Activated CD8-positive, alpha-beta T cell treated with anti-CD3 and anti-CD28 coated beads, Interleukin-2, amount 10 ng/mL, durations not matched to agents 7 days and 5 days (primary cell): ENCODE measurements at places on chromosomes 7 and 10. TPM values are rescaled to one million over a fixed set of nuclear protein-coding genes. Genes with fewer than 3 reads are reported as not detected.

Gene C10orf71
- total RNA-seq: not detected

Gene CISD1
- 40.9 TPM for total RNA-seq

Gene FKBP9
- total RNA-seq: 0.58 TPM

Gene TAS2R3
- 0.50 TPM for total RNA-seq

DNA sequence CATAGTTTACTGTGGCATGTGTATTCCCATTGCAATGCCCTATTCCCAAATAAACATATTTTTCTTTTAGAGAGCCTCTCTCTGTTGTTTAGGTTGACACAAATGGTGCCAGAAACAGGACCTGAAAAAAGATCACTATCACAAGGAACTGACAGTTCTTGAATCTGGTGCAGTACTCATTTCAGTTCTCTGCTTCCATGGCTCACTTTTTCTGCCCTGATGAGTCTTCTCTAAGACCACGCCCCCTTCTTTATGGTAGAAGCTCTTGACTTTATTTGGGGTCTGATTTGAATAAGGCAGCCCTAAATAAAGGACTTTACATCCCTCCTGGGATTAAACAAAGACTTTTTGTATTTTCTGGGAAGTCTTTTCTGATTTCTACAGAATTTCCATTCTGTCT is 3.5 kb upstream of the CCDC126 start:
- no peaks in the 10 kb centered on the region for H3K27me3 ChIP-seq
- H3K36me3 ChIP-seq: peaks cover 3% of the 10 kb centered on the region
- peaks cover 30% of the 10 kb centered on the region for H3K4me1 ChIP-seq
- H3K4me3 ChIP-seq: no peak overlapping the region

DNA sequence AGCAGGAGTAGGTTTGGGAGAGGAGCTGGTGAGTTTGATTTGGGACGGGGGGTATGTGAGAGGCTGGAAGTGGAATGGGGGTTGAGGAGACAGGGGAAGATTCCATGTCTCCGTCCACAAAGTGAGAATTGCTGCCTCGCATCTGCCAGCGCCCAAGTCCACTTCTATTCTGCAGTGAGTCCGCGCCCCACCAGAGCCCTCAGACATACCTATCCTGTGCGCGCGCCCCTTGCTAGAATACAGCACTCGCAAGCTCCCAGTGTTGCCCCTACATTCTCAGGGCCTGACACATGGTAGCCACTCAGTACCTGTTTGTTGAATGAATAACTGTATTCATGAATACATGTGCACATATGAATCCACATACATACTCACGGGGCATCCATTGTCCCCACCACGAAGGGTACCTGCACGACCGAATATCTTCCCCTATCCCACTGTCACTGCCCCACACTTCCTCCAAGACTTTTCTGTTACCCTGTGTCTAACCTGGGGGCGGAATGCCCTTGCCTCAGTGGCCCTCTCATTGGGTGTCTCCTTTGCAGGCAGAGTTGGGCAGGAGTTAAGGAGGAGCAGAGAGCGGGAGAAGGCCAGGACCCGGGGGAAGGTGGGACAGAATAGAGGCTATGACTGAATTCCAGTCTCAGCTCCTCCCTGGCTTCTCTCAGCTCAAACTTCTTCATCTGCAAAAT is 19.9 kb downstream of the POLL start:
- H3K27ac ChIP-seq: no peak overlapping the region
- H3K4me1 ChIP-seq: peaks cover 20% of the 10 kb centered on the region
- H3K36me3 ChIP-seq: no peaks in the 10 kb centered on the region

- H3K27me3 ChIP-seq: no peaks in the 10 kb centered on the region
- no peak overlapping the region for H3K27ac ChIP-seq
- peaks cover 20% of the 10 kb centered on the region for H3K36me3 ChIP-seq
Observed at GRCh38 chr10:72126184-72126871, 38.0 kb upstream of the SPOCK2 start.

DNA sequence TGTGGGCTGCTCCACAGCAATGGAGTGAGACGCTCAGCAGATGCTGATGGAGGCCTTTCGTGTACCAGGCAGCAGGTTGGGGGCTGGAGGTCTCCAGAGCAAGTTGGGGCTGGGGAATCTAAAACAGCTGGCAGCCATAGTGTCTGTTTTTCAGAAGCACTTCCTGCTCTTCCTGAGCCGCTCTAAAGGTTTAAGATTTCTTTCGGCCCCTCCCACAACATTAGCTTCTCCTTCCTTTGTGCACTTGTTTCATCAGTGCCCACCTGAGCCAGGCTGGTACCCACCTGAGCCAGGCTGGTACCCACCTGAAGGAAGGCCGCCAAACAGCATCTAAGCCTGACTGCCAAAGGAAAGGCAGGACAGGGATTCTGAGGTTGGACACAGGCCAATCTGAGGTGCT is 18.4 kb upstream of the WAPL start:
- H3K4me1 ChIP-seq: peaks cover 30% of the 10 kb centered on the region
- H3K27me3 ChIP-seq: no peaks in the 10 kb centered on the region
- no peak for DNase-seq
- H3K27ac ChIP-seq: peak overlapping the region; percentile 52
- no peak overlapping the region for H3K4me3 ChIP-seq

GRCh38 chr7:69953136-69954067 is 355.1 kb downstream of the AUTS2 start:
- H3K4me3 ChIP-seq: no peak overlapping the region
- no peaks in the 10 kb centered on the region for H3K27me3 ChIP-seq
- no peaks in the 10 kb centered on the region for H3K36me3 ChIP-seq
- no peak overlapping the region for H3K27ac ChIP-seq
- no peak for DNase-seq

- DNase-seq: no peak
- H3K4me3 ChIP-seq: no peak overlapping the region
- no peaks in the 10 kb centered on the region for H3K27me3 ChIP-seq
- H3K27ac ChIP-seq: no peak overlapping the region
- no peaks in the 10 kb centered on the region for H3K4me1 ChIP-seq
- H3K36me3 ChIP-seq: no peaks in the 10 kb centered on the region
Observed at GRCh38 chr7:141366091-141366621, 185.1 kb upstream of the AGK start.

Gene OR2A14
- total RNA-seq: not detected

Gene SPDYE2
- total RNA-seq: 0.31 TPM

Gene PIK3CG
- 55.6 TPM for total RNA-seq

GRCh38 chr7:129169686-129170440 is 18.6 kb upstream of the SMO start:
- peak overlapping the region; percentile 67 for H3K4me3 ChIP-seq
- peak overlapping the region; percentile 41 for H3K27ac ChIP-seq
- H3K36me3 ChIP-seq: no peaks in the 10 kb centered on the region
- H3K27me3 ChIP-seq: peaks cover 5% of the 10 kb centered on the region
- DNase-seq: no peak

DNA sequence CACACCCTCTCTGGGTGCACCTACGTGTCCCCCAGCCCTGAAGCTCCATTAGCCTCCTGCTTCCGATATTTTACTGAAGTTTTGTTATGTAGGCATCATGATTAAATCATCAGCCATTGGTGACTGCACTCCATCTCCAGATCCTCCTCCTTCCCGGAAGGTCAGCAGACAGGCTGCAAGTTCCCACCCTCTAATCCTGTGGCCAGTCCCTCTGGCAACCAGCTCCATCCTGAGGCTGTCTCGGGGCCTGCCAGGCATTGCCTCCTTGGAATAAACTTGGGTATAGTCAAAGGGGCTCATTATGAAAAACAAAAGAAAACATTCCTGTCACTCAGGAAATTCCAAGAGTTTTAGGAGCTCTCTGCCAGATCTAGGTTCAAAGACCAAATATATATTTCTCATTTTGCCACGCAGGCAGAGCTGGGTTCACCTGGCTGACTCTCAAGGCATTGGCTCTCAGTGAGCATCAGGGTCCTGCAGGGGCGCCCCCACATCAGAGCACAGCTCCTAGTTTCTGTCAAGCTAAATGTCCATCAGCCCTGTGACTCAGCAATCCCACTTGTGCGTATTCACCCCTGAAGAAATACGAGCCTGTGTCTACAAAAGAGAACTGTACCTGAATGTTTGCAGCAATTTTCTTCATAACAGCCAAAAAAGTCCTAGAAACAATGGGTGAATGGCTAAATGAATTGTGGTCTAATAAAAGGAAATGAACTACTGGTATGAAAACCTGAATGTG is 27.4 kb upstream of the TMEM72 start:
- no peak overlapping the region for H3K4me3 ChIP-seq
- H3K27me3 ChIP-seq: peaks cover 16% of the 10 kb centered on the region
- H3K27ac ChIP-seq: no peak overlapping the region
- no peaks in the 10 kb centered on the region for H3K36me3 ChIP-seq
- no peak for DNase-seq
- peaks cover 26% of the 10 kb centered on the region for H3K4me1 ChIP-seq

- no peak overlapping the region for H3K4me3 ChIP-seq
- H3K36me3 ChIP-seq: no peaks in the 10 kb centered on the region
- no peaks in the 10 kb centered on the region for H3K4me1 ChIP-seq
- no peak overlapping the region for H3K27ac ChIP-seq
Observed at GRCh38 chr10:57849691-57850357, 417.9 kb downstream of the IPMK start.

DNA sequence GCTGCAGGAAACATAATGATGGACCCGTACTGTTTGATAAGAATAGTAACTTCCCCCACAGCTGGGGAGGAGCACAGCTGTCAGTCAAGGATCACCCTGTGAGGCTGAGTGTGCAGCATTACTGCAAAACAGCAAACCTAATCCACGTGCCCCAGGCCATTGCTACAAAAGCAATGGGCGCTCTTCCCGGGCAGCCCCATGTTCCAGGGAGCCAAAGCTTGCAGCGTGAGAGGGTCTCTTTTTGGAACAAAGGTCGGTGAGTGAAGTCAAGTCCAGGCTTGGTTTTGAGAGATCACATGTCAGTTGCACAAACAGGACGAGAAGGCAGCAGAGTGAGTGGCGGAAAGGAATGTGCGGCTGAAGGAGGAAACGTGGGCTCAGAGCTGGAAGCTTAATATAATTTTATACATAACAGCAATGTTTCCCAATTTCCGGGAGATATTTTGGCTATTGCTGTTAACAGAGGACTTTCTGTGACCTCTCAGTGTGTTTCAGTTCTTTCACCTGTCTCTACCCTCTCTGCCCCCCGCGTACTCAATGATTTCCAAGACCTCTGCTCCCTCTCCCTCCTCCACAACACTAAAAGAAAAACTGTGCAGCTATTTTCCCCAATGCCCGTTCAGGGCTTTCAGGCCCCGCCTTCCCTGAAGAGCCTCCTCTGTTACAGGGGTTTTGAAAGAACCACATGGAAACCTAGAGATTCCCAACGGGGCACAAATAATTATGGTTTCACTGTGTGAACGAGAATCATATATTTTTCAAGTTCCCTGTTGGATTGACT is 128.9 kb downstream of the MTPAP start:
- no peak for DNase-seq
- peaks cover 6% of the 10 kb centered on the region for H3K4me1 ChIP-seq
- no peaks in the 10 kb centered on the region for H3K36me3 ChIP-seq
- H3K4me3 ChIP-seq: no peak overlapping the region
- H3K27me3 ChIP-seq: peaks cover 26% of the 10 kb centered on the region
- H3K27ac ChIP-seq: no peak overlapping the region

DNA sequence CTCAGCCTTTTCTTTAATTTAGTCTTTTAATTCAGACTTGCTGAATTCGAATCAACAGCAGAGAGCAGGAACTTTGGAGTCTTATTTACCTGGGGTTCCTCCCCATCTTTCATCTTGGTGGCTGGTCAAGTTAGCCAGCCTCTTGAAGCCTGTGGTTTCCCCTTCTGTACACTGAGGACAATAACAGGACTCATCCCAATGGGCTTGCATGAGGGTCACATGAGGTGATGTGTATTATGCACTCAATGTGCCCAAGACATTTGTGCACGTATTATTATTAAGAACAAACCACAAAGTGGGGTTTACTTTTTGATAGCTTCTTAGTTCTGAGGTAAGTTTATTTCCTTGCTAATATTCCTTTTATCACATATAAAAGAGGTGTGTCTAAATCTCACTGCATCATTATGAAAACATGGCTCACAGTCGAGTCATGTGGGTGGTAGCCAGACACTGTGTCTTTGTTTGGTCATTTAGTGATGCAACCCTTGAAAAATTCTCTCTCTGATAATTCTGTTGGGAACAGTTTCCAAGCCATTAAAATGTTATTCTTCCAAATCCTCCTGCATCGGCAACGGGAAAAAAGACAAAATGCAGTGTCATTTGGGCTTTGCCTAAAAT is 86.5 kb upstream of the GRB10 start:
- no peak for DNase-seq
- no peak overlapping the region for H3K4me3 ChIP-seq
- no peak overlapping the region for H3K27ac ChIP-seq
- H3K27me3 ChIP-seq: peaks cover 7% of the 10 kb centered on the region
- no peaks in the 10 kb centered on the region for H3K4me1 ChIP-seq

Gene PDCD4
- total RNA-seq: 97.1 TPM

DNA sequence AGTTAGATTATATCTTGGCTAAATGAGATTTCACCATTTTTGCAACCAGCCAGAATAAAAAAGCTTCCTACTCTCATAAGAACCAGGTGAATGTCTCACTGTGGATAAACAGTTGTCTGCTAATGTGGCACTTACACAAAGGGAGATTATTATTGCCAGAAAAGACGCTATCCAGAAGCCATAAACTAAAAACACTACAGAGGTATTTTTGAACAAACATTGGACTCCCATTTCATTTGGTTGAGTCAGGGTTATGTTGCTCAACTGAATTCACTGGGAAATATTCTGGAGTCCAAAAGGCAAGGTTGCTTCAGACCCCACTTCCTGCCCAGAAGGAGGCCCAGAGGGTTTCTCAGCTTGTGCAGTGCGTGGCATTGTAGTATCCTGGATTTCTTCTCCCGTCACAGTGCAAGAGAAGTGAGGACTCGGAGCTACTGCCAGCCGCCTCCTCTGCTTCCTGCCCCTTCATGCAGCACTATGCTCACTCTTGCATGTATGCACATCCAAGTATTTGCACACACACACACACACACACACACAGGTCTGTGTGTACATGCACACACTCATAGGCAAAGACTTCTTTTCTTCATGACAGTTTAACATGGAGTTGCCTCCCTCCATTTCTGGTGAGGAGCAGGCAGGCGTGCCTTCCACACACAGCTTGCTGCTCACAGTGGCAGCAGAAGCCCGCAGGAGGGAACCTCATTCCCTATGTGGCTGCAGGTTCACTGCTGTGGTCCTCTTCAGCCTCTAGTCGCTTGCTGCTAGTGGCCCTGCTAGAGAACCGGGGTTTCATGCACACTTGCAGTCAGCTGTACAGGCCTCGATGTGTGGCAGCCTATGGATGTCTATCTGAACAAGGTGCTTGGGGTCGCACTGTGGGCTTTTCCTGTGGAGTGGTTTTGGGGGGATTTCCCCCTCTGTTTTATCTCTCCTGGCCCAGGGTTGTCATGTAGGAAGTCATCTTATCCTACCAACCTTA is 10.1 kb downstream of the DENND10 start:
- no peak overlapping the region for H3K4me3 ChIP-seq
- H3K27me3 ChIP-seq: no peaks in the 10 kb centered on the region
- H3K4me1 ChIP-seq: peaks cover 14% of the 10 kb centered on the region
- peaks cover 50% of the 10 kb centered on the region for H3K36me3 ChIP-seq
- H3K27ac ChIP-seq: peak overlapping the region; percentile 70
